ENCODE measurements at places on chromosomes 3 and 15.

DNA sequence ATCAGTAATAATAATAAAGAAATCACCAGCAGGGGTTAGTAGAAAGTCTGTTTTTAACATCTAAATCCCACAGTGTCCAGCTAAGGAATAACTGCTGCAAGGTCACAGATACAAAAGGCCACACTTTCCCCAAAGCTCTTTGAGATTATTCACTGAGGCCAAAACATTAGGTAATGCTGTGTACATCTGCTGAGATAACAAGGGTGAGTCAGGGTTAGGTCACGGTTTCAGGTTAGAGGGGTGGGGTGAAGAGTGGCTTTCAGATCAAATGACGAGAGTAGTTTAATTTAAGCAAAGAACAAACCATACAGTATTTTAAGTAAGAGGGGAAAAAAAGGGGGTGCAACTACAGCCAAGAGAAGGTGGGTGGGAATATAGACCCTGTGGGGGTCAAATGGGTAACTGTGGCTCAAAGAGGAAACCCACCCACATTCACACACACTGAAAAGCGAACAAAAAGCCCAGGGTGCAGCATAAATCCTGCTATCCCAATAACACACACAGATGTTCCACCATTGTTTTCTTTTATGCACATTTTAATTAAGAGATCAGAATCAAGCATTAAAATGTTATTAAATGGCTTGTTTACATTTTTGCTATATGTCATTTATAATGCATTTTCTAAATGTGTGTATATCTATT, 412.9 kb downstream of the TIGIT start:
- no peak for DNase-seq

- DNase-seq, result no peak
Measured at GRCh38 chr15:41790756-41791546, 16.7 kb downstream of the MAPKBP1 start.

- no peak for DNase-seq
Measured at GRCh38 chr15:70044168-70044567, 53.5 kb downstream of the TLE3 start.

DNA sequence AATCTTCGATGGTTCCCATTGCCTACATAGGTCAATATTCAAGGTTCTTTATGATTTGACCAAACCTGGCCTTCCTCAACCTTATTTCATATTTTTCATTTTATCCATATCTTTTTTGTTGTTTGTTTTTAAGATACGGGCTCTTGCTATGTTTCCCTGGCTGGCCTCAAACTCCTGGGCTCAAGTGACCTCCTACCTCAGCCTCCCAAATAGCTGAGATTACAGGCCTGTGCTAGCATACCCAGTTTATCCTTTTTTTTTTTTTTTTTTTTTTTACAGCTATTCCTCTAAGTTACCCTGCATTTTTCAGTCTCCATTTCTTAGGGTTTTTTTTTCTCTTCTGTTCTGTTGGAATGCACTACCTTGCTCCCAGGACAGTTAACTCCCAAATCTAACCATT, 14.5 kb downstream of the ZNF609 start:
- no peak for DNase-seq

DNA sequence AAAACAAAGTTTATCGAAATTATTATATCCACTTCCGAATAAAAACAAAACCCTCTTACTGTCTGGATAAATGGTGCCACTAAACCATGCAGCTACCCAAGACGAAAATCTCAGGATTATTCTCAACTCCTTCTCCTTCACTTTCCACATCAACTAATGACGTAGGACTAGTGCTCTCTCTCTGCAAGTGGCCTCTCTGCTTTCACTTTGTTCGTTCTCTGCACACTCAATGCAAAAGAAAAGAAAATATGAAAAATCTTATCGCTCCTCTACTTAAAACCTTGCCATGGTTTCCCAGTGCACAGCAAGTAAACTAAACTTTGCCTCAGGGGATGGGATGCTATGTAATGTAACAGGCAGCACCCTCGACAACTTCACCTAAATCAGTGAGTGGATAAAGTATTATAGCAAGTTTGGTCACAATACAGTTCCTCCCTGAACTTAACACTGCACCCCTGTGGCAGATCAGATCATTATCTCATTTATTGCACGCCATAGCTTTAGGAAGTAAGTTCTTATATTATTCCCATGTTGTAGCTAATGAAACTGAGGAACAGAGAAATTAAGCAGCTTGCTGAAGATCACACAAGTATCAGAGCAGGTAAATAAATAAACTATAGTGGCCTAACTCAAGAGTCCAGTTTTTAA, 262.7 kb upstream of the GADL1 start:
- DNase-seq, result no peak

DNA sequence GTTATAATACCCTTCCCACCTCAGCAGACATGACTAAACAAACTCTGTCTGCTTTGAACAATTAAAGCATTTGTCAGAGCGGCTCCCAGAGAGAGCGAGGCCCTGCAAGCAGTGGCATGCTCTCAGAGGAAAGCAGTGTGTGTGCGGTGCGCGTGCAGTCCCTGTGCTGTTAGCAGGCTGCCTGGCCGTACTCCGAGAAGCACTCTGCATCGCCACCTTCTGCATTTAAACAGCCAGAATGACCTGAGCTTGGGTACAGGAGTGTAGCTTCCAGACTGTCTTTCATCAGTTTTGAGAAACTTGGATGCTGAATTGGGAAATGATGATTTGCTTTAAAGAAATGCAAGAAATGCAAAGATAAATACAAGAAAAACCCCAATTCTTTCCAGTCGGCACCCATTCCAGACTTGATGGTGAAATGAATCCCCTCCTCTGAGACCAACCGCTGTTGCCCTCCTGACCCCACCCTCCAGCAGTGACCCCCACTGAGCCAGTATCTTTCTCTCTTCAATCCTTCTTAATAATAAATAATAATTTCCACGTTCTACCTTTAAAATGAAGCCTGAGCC, 113.5 kb downstream of the VGLL4 start:
- no peak for DNase-seq

DNA sequence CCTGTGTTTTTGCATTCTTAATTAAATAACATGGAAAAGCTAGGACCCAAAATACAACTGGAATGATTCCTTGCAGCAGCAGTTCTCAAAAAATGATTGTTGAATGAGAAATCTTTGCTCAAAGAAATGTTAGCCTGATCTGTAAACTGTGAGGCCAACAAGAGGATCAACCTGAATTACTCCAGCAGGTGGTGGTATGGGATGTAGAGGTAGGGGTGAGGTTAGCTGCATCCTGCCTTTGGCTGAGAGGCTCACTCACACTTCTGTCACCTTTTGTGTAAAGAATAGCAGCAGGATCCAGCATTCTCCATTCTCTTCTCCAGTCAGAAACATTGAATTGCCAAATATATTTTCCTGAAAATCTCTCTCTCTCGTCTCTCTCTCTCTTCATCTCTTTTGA, 26.5 kb upstream of the FAM98B start:
- no peak for DNase-seq

- DNase-seq, result no peak
Measured at GRCh38 chr3:24067483-24067882, 122.4 kb downstream of the NR1D2 start.

DNA sequence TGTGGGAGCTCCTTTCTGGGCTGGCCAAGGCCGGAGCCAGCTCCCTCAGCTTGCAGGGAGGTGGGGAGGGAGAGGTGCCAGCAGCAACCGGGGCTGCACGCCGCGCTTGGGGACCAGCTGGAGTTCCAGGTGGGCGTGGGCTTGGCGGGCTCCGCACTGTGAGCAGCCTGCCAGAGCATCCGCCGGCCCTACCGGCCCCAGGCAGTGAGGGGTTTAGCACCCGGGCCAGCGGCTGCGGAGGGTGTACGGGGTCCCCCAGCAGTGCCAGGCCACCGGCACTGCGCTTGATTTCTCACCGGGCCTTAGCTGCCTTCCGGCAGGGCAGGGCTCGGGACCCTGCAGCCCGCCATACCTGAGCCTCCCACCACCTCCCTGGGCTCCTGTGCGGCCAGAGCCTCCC, 651.0 kb upstream of the ARPP21 start:
- no peak for DNase-seq

DNA sequence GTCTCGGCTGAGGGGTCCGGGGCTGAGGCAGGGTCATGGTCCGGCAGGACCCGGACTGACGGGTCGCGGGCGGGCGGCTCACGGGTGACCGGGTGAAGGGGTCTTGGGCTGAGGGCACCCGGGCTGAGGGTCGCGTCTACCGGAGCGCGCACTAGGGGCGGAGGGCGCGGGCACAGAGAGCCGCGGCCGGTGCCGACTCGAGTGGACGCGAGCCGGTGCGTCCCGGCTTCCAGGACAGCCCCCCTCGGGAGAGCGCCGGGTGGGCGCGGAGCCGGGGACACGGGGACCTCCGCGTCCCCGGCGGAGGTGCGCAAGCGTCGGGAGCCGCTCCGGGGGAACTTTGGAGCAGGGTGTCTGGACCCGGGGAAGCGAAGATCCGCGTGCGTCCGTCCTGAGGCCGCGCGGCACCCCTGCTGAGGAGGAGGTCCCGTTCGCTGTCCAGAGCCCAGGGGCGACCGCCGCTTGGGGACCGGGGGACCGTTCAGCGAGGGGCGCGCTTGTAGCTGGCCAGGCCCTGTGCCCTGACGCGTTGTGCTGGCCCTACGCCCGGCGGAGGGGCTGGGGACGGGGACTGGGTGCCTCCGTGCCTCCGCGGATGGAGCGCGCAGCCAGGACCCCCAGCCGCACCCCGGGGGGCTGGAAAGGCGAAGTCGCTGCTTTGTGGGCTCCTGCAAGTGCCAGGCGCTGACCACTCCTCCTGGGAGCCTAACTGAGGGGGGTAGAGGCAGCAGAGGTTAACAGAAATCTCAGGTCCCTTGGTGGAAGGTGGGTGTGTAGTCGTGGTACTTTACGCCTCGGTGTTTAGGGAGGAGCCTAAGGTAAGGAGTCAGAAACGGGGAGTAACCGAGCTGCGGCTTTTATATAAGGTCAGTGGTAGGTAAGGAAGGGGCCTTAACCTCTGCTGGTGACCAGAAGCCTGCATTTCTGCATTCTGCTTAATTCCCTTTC, at the start of gene PPARG:
Gene PPARG, plus strand, starts transcription at position 889 of the 948 bp plus-strand sequence. CDS start 90,642 bp downstream, outside the sequence.
- DNase-seq, result no peak

- DNase-seq, result no peak
Measured at GRCh38 chr15:64969401-64969800, 20.3 kb downstream of the SPG21 start.

GRCh38 chr3:126338790-126339288, 18.4 kb downstream of the KLF15 start:
- DNase-seq, result no peak

DNA sequence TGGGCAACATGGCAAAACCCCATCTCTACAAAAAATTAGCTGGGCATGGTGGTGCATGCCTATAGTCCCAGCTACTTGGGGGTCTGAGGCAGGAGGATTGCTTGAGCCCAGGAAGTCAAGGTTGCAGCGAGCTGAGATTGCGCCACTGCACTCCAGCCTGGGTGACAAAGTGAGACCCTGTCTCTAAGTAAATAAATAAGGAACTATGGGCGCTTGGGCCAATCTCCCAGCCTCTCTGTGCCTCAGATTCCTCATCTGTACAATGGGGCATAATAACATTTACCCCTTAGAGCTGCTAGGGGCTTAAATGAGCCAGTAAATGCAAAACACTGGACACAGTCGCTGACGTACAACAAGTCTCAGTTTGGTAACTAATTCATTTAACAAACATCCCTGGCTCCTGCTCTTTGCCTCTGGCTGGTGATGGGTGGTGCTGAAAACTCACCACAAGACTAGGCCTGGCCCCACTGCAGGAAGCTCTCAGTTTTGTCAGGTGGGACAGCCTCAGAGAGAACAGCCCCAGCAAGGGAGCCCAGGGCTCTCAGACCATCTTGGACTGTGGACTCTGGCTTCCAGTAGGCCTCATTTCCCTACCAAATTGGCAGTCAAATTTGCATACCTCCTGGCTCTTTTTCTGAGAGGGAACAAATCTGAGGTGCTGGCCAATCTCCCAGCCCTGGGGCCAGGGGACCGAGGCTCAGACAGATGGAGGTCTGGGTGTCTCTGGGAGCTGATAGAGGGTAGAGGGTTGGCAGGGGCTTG, 6.4 kb upstream of the TBC1D2B start:
- DNase-seq, result no peak

GRCh38 chr3:123390865-123391600, 57.9 kb downstream of the ADCY5 start:
- no peak for DNase-seq

DNA sequence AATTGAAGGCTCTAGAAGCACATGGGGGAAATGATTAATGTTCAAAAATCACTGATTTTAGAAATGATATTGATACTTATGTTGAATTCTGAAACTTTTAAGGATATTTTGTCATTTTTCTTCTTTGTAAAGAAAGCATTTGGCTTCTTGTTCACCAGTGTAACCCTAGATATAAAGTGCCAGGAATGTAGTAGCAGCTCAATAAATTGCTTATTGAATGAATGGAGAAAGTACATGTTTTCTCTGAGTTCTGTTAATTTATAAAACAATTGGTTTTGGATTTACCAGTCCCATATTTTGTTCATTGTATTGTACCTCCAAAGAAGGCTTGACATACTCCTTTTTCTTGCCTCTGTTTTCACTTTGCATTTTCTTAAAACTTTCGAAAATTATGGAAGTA, 2.4 kb downstream of the PLCL2 start:
- DNase-seq, result no peak

- DNase-seq, result no peak
Measured at GRCh38 chr15:80401456-80401855, 2.7 kb upstream of the ARNT2 start.

GRCh38 chr3:59084583-59084982, 34.8 kb upstream of the CFAP20DC start:
- no peak for DNase-seq

GRCh38 chr3:113285741-113286140, 74.4 kb downstream of the BOC start:
- DNase-seq, result no peak

DNA sequence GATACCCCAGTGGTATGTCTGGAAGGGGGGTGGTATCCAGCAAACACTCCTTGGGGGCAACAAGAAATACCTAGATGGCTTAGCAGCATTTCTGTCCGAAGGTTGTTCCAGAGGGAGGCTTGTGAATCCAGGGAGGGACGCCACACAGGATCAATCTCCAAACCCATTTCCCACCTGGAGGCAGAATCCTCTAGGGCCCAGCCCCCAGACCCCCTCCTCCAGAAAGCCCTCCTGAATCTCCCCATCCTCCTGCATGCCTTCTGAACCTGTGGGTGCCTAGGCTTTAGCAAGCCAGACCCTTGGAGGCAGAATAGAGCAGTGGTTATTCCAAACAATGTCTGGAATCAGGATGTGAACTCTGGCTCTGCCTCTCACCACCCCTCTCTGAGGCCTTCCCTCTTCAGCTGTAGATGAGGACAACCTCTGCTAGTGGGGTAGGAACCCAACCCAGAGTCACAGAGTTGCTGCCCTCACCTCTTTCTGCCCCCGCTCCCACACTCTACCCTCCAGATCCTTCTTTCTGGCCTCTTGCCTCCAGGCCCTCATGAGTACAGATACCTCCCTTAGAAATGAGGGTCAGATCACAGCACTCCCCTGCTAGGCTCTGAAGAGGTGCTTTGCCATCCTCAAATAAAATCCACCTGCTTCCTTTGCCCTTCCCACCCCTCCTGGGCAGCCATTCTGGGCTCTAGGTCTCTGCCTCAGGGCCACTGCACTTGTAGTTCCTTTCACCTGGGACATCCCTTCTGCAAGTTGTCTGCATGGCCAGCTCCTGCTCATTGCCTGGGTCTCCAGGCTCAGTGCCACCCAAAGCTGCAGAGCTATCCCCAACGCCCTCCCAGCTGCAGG, 8.1 kb downstream of the CISH start:
- DNase-seq, result peak; percentile 33

- DNase-seq, result no peak
Measured at GRCh38 chr3:24196526-24196925, 251.4 kb downstream of the NR1D2 start.

All from activated CD8-positive, alpha-beta memory T cell treated with anti-CD3 and anti-CD28 coated beads for 48 hours (primary cell).